ENCODE measurements at places on chromosomes 5 and 9.

DNA sequence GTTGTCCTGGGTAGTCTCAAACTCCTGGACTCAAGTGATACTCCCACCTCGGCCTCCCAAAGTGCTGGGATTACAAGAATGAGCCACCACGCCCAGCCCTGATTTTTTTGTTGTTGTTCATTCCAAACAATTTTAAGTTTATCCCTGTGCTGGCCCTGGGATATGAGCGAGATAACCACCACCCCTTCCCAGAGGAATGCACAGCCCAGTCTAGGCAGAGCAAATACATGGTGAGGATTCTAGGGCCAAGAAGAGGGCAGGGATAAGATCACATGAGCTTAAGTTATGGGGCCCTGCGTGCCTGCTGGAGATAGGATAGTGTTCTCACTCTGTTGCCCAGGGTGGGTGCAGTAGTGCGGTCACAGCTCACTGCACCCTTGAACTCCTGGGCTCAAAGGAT is 21.0 kb upstream of the TOR1B start:
- DNase-seq: no peak

DNA sequence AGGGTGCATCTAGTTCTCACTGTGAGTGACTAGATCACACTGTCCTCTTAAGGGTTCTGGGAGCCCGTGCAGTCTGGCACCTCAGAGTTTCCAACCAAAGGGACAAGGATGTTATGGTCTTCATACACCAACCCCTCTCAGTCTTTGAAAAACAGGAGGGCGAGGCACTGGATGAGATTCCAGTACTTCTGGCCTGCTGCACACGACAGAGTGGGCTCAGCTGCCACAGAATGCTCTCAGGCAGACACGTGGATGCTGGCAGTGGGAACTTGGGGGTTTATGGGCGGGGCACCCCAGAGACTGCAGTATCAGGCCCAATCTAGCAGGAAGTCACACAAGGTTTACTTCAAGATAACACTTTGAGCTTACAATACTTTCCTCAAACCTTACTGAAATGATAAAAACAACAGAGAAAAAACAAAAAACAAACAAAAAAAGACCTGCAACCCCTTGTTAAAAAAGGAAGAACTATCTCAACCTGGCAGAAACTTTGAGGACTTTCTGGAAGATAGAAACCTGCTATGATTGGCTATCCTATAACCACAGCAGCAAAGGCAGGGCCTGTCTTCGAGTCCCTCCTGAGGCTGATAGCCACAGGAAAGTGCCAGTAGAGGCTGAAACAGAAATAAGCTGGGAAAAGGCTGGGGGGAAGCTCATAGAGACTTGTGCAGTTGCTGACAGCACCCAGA is 28.3 kb upstream of the TGFBR1 start:
- no peak for DNase-seq

DNA sequence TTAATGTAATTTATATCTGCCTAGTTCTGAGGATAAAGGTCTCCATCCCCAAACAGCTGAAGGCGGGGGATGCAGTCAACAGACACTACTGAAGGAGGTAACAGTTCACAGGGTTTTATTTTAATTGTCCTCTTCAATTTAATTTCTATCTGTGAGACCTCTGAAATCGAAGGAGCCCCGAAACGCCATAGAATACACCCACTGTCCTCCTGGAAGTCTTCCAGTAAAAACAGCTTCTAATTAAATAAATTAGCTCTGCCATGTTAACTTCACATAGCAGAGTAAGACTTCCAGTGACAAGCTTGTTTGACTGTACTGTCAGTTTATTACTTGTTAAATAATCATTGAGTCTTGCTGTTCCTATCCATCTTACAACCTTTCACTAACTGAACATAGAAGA is 193.5 kb downstream of the SEC61B start:
- no peak for DNase-seq

- no peak for DNase-seq
Observed at GRCh38 chr5:90112033-90112692, 297.4 kb downstream of the CETN3 start.

DNA sequence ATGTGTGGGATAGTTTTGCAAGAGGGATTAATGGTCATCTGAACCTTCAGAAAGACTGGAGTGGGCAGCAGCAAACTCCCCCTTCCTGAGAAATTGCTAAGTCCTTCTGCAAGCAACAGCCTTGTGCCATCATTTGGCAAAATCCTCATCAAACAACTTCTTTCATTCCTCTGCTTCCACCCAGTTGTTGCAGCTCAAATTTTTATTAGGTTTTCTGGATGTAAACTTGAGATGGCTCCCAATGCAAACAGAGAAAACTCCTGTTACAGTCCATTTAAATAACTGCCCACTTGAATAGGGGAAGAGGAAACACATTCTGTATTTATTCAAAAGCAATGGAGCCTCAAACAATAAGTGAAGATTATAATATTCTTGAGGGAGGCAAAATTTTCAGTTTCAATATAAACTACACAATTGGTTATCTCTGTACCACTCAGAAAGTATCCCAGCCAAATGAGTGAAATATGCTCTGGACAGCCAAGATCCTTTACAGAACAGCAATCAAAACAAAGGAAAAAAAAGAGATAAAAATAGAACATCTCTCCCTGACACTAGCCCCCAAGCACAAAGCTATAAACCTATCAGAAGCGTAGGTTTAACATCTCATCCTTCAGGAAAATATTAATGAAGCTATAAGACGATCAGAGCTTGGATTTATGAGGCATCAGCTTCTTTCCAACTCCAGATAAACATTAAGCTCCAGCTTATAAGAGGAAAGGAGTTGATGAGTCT is 17.3 kb upstream of the DAP start:
- DNase-seq: no peak

GRCh38 chr5:67026278-67026677 is 170.3 kb downstream of the CD180 start:
- no peak for DNase-seq

All from SHP77 treated with DMSO at 0.1 percent for 48 hours (cell line).